ENCODE measurements at places on chromosomes 16 and 17.

- DNase-seq, result no peak
These were observed 126.9 kb upstream of the TNRC6C start for GRCh38 chr17:77831474-77832179.

- DNase-seq, result no peak
These were observed 22.9 kb downstream of the RBFOX3 start for GRCh38 chr17:79587945-79588344.

DNA sequence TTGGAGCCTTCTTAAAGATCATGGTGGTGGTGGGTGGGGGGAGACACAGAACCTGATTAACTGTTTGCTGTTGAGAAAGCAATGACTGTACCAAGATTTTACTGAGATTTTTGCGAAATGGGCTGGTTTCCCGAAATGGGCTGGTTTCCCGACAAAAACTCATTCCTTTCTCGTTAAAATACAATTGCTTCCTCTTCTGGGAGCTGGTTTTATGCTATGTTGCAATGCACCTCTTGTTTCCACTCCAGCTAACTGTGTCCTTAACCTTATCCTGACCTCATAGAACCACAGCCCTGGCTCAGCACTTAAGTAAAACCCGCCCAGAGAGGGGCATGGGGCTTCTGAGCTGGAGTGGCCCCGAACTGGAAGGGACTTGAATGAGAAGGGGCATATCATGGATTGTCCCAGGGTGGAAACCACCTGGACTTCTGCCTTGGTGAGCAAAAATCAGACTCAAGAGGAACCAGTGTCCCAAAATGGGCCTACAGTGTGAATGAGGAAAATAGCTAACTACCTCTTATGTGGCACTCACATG lies 20.9 kb downstream of the FAM20A start:
- no peak for DNase-seq

GRCh38 chr17:38600416-38600815 lies 5.3 kb downstream of the SRCIN1 start:
- DNase-seq, result no peak

DNA sequence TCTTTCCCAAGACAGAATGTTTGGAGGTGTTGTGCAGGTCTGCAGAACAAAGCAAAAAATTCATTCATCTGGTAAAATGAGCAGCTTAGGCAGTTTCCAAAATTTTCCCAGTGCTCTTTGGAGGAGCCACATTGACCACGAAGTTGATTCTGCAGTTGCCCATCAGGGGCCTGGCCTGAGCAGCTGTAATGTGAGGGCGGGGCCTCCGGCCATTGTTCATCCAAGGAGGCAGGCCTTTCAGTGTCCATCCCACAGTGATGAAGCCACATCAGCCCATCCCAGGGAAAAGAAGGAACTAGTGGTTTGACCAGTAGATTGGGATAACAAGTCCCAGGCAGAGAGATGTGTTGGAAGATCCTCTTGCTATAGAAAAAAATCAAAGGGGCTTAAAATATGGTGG lies 10.1 kb downstream of the UBFD1 start:
- DNase-seq, result no peak

GRCh38 chr17:71472809-71473789 lies 647.7 kb upstream of the SOX9 start:
- DNase-seq, result no peak

GRCh38 chr16:8848939-8849391 lies 19.8 kb downstream of the CARHSP1 start:
- no peak for DNase-seq

DNA sequence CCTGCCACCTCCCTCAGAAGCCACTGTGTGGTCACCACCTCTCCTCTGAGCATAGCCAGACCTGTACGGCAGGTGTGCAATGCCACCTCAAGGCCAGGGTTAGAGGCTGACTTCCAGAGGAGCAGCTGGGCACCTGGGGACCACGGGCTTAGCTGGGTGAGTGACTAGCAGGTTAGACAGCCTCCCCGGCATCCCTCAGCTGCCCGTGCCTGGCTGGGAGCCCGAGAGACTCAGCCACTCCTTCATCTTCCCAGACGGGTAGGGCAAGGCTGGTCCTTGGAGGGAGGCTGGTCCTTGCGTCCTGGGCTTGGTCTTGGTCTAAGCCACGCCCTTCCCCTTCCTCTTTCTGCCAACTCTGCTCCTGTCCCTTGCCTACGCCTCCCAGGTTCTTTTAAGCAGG lies 7.8 kb downstream of the CRHR1 start:
- DNase-seq, result no peak

All from activated T-helper 1 cell treated with anti-CD3 and anti-CD28 coated beads, Interleukin-2, amount 50 U/mL, for 16 hours (primary cell).